Astrocyte of the hippocampus (primary cell): ENCODE measurements at places on chromosomes 2 and 18.

- no peak for DNase-seq
These were observed 175.3 kb upstream of the LYPD1 start for GRCh38 chr2:132845339-132845738.

DNA sequence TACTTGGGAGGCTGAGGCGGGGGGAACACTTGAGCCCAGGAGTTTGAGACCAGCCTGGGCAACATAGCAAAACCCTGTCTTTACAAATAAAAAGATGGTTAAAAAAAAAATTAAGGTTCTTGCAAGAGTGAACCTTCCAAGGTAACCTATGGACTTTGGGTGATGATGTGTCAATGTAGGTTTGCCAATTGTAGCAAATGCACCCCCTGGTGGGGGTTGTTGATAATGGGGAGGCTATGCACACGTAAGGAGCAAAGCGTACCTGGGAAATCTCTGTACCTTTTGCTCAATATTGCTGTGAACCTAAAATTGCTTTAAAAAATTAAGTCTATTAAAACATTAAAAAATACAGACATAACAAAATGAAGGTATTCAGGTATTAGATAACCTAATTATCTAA, 70.4 kb downstream of the CWC22 start:
- peak; percentile 5 for DNase-seq

- no peak for DNase-seq
These were observed 105.9 kb upstream of the SNTG2 start for GRCh38 chr2:844715-845114.

GRCh38 chr2:47354013-47354847, 48.7 kb upstream of the MSH2 start:
- no peak for DNase-seq

- no peak for DNase-seq
These were observed 24.7 kb downstream of the SNRPD1 start for GRCh38 chr18:21636769-21637168.

DNA sequence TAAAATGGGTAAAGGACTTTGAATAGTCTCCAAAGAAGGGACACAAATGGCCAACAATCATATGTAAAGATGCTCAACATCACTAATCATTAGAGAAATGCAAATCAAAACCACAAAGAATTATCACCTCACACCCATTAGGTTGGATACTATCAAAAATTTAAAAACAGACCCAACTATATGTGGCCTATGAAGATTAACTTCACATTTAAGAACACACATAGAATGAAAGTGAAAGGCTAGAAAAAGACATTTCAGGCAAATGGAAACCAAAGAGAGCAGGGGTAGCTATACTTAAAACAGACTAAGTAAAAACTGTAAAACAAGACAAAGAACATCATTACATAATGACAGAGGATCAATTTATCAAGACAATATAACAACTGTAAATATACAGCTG, 53.5 kb upstream of the ASPRV1 start:
- no peak for DNase-seq
